ENCODE measurements at places on chromosomes 6 and 20. TPM values are rescaled to one million over a fixed set of nuclear protein-coding genes. Genes with fewer than 3 reads are reported as not detected.

- H3K36me3 ChIP-seq, result peaks cover 3% of the 10 kb centered on the region
- no peak overlapping the region for H3K27ac ChIP-seq
- H3K27me3 ChIP-seq, result no peaks in the 10 kb centered on the region
- no peak overlapping the region for H3K4me3 ChIP-seq
- H3K4me1 ChIP-seq, result no peaks in the 10 kb centered on the region
Observed at GRCh38 chr6:140809694-140810101, 1323.0 kb upstream of the GJE1 start.

DNA sequence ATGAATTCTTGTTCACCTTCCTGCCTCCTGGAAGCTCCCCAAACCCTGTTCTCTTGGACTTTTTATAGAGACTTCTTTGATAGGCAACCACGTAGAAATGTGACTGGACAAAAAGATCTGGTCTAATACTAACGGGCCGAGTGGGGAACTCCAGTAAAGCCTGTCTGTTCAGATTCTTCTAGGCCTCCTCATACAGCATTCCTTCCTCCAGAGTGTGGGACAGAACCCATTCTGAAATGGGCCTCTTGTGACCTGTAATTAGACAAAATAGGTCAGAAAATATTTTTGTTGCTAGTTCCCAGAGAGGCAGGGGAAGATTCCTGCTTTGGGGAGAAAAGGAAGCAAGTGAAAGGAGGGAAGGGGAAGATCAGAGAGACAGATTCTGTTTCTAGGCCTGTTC lies 374.3 kb downstream of the CDH26 start:
- no peaks in the 10 kb centered on the region for H3K4me1 ChIP-seq
- no peak overlapping the region for H3K27ac ChIP-seq
- no peak for DNase-seq
- peaks cover 30% of the 10 kb centered on the region for H3K27me3 ChIP-seq

DNA sequence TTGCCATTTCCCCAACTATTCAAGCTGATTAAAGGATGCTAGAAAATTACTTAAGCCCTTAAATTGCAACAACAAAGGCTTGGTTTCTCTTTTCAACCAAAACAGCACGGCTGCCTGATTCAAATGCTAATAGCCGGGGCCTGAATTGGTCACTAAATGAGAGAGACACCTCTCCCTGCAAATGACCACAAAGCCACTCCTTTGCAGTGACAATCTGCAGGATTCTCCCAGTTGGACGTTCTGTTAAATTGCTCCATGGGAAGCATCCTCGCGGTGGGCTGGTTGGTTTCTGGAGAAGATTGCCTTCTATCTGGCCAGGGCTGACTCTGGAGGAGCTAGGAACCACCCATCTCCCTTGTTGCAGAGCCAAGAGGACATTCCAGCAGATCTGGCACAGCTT lies 29.7 kb upstream of the TBXT start:
- DNase-seq, result no peak
- peaks cover 15% of the 10 kb centered on the region for H3K4me1 ChIP-seq
- no peaks in the 10 kb centered on the region for H3K36me3 ChIP-seq
- no peak overlapping the region for H3K4me3 ChIP-seq

GRCh38 chr6:145626857-145627256 lies 108.5 kb downstream of the EPM2A start:
- no peak for DNase-seq
- H3K36me3 ChIP-seq, result no peaks in the 10 kb centered on the region
- no peak overlapping the region for H3K27ac ChIP-seq
- H3K27me3 ChIP-seq, result no peaks in the 10 kb centered on the region

GRCh38 chr6:144186817-144187625 lies 36.7 kb downstream of the STX11 start:
- peaks cover 3% of the 10 kb centered on the region for H3K4me1 ChIP-seq
- H3K27ac ChIP-seq, result no peak overlapping the region
- no peaks in the 10 kb centered on the region for H3K27me3 ChIP-seq
- no peak overlapping the region for H3K4me3 ChIP-seq
- DNase-seq, result no peak

GRCh38 chr6:157029980-157030690 lies 253.0 kb downstream of the ARID1B start:
- H3K4me1 ChIP-seq, result peaks cover 38% of the 10 kb centered on the region
- no peak overlapping the region for H3K4me3 ChIP-seq
- H3K36me3 ChIP-seq, result peaks cover 10% of the 10 kb centered on the region
- DNase-seq, result no peak
- no peaks in the 10 kb centered on the region for H3K27me3 ChIP-seq

DNA sequence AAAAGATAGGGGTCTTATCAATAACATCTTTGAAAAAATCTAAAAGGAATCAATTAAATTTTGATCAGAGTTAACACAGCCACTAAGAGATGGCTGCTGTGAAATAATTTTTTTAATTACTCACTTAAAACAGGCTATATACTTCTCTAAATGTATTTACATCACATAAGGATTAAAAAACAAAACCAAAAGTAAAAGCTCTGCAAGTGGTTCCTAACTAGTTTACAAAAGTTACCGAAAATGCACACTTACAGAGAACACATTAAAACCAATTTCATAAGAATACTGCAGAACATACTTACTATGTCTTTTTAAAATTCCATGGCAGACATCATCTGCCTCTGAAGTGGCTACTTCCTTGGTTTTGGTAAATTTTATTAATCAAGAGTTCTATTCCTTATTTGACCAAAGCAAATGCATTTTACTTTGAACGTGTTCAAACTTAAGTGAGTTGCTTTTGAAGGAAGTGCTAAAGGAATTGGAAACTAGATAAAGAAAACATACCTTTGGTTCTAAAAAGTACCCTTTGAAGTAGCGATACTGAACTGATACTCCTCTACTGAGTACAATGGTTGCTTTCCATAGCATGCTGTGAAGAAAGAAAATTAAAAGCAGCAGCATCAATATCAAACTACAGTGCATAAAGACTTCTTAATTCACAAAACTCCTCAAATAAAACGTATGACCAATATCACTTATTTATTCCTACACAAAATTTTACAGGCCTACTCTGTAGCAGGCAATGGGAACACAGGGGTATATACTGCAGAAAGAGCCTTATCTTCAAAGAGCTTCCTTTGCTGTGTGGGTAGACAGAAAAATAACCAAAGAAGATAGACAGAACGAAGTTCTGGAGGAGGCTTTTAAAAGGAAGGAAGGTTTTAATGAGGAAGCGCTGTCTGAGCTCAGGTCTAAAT lies 157.1 kb upstream of the SHLD1 start:
- peaks cover 10% of the 10 kb centered on the region for H3K36me3 ChIP-seq
- H3K4me1 ChIP-seq, result peaks cover 21% of the 10 kb centered on the region
- H3K27ac ChIP-seq, result 0 out of 2 replicates have a peak overlapping the region, but pooled peaks have one; percentile 7

GRCh38 chr20:56268536-56268935 lies 20.0 kb downstream of the MC3R start:
- no peak overlapping the region for H3K4me3 ChIP-seq
- H3K36me3 ChIP-seq, result peaks cover 74% of the 10 kb centered on the region
- no peak for DNase-seq
- H3K4me1 ChIP-seq, result no peaks in the 10 kb centered on the region

- H3K4me3 ChIP-seq, result no peak overlapping the region
- no peak overlapping the region for H3K27ac ChIP-seq
- H3K27me3 ChIP-seq, result no peaks in the 10 kb centered on the region
- H3K36me3 ChIP-seq, result peaks cover 4% of the 10 kb centered on the region
- peaks cover 14% of the 10 kb centered on the region for H3K4me1 ChIP-seq
Observed at GRCh38 chr6:18343741-18344140, 43.4 kb upstream of the RNF144B start.

The TGM2 gene
- total RNA-seq, result 1.5 TPM

The MLIP gene
- total RNA-seq, result not detected

The PPARD gene
- 17.1 TPM for total RNA-seq

The FAM209B gene
- total RNA-seq, result 0.64 TPM

Measured in WTC11 (cell line).